ENCODE measurements at places on chromosomes 4 and X. TPM values are rescaled to one million over a fixed set of nuclear protein-coding genes. Genes with fewer than 3 reads are reported as not detected.

Gene ODAM
- 4.0 TPM for polyA plus RNA-seq

Gene RBM41
- polyA plus RNA-seq = 3.5 TPM

Gene AFAP1
- 2.6 TPM for polyA plus RNA-seq

Gene DRP2
- not detected for polyA plus RNA-seq

Gene SLC2A9
- 41.5 TPM for polyA plus RNA-seq

Gene NRK
- 7.9 TPM for polyA plus RNA-seq

Gene RASL11B
- polyA plus RNA-seq = 45.9 TPM

Gene PARM1
- 42.9 TPM for polyA plus RNA-seq

DNA sequence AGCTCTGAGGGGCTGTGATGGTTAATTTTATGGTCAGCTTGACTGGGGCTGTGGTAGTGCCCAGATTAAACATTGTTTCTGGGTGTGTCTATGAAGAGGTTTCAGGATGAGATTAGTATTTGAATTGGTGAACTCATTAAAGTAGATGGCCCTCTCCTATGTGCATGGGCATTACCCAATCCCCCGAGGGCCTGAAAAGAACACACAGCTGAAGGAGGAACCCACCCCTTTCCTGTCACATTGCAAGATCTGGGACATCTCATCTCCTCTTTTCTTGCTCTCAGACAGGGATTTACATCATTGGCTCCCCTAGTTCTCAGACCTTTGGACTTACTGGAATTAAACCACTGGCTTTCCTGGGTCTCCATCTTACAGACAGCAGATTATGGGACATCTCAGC, 29.4 kb upstream of the NDP start:
- no peaks in the 10 kb centered on the region for H3K4me1 ChIP-seq
- no peak overlapping the region for H3K27ac ChIP-seq
- H3K4me3 ChIP-seq = no peak overlapping the region
- no peaks in the 10 kb centered on the region for H3K36me3 ChIP-seq
- H3K27me3 ChIP-seq = no peaks in the 10 kb centered on the region

DNA sequence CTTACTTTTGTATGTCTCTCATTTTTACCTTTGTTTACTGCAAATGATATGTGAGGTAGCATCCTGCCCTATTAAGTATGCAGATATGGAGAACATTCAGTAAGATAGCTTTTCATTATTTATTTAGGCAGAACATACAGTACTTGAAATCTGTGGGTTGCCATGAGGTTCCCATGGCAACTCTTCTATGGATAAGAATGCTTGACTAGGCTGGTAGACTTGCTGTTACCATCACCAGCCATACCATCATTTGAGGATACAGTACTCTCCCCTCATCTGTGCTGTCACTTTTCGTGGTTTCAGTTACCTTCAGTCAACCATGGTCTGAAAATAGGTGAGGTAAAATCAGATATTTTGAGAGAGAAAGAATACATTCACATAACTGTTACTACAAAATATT, 56.7 kb downstream of the NAF1 start:
- H3K36me3 ChIP-seq = no peaks in the 10 kb centered on the region
- no peak overlapping the region for H3K4me3 ChIP-seq
- DNase-seq = no peak
- H3K27me3 ChIP-seq = no peaks in the 10 kb centered on the region

DNA sequence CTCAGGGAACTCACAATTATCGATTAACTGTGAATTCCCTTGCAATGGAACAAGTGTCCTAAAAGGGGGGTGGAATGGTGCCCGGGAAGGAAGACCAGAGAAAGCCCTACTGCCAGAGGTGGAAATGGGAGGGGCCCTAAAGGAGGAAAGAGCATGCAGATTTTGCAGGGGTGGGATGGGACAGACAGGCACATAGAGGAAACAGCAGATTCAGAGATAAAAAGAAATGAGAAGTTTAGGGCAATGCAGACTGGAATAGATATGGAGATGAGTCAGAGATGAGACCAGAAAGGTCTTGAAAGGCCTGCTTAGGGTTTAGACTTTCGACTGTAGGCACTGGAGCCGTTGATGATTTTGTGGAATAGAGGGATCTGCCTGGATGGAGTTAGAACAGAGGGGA, 57.4 kb upstream of the PITX2 start:
- H3K36me3 ChIP-seq = no peaks in the 10 kb centered on the region
- no peaks in the 10 kb centered on the region for H3K4me1 ChIP-seq
- no peak overlapping the region for H3K27ac ChIP-seq
- H3K27me3 ChIP-seq = no peaks in the 10 kb centered on the region
- H3K4me3 ChIP-seq = no peak overlapping the region

DNA sequence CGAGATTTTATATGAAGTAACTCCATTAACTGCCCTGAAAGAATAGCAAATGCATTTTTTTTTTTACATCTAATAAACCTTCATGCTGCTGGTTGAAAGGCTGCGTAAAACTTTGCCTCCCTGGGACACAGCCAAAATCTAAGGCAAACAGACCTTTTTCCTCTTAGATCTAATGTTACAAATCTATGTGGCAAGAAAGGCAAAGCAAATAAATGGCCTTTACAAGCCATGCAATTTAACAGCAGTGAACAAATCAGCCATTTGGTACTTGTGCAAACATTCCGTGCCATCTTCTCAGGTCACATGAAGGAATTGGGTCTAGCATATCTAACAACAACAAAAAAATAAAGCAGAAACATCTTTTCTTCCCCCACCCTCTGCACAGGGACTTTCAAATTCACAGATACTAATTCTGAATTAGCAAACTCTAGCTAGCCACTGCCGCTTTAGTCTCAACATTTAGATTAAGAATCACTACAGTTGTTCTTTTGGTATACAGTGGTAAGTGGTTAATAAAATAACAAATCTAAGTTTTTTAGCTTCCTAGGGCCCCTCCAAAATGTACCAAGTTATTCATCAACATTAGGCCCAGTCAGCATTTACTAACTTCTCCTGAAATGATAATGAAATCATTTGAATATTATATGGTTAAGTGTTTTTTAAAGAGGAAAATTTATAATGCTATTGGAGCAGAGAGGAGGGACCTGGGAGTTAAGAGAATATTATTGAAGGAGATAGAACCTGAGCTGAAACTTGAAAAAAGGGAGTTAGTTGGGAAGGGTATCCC, 593.8 kb downstream of the SMARCA1 start:
- H3K4me1 ChIP-seq = no peaks in the 10 kb centered on the region
- no peak overlapping the region for H3K27ac ChIP-seq
- H3K36me3 ChIP-seq = no peaks in the 10 kb centered on the region
- H3K27me3 ChIP-seq = no peaks in the 10 kb centered on the region
- H3K4me3 ChIP-seq = no peak overlapping the region
- no peak for DNase-seq

- H3K27me3 ChIP-seq = no peaks in the 10 kb centered on the region
- no peaks in the 10 kb centered on the region for H3K4me1 ChIP-seq
- H3K27ac ChIP-seq = no peak overlapping the region
- no peak for DNase-seq
These were observed 150.1 kb downstream of the NAA11 start for GRCh38 chr4:79175716-79176115.

DNA sequence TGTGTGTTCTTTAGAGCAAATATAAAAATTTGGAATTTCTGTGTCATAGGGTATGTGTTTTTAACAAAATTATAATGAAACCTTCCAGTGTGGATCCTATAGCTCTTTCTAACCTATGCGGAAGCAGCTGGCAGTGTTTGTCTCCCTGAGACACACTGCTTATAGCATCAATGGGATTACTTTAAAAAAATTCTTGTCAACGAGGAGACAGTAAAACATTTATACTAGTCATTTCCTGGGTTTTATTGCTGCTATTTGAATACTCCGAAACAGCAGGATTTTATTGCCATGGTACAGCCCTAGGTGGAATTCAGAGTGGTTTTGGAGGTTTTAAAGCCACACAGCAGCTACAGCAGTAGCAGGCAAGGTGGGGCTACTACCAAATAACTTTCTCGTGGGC, 145.1 kb upstream of the IL1RAPL2 start:
- no peaks in the 10 kb centered on the region for H3K36me3 ChIP-seq
- no peak overlapping the region for H3K27ac ChIP-seq
- H3K4me3 ChIP-seq = no peak overlapping the region
- no peaks in the 10 kb centered on the region for H3K4me1 ChIP-seq

DNA sequence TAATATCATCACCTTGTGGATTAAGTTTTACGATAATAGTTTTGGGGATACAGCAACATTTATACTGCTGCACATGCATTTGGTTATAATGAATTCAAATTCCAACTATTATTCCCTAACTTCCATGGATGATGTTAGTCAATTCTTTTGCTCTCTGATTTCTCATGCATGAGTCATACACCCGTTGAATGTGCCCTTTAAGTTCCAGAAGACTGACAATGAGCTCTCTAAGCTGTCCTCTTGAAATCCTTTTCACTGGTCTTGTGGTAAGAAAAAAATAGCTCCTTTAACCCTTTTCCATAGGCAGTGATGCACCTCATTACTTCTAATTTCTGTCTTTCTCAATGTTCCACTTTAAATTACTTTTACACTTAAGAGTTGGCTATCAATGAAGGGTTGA, 1095.2 kb upstream of the POU3F4 start:
- no peak for DNase-seq
- H3K27me3 ChIP-seq = no peaks in the 10 kb centered on the region
- H3K4me3 ChIP-seq = no peak overlapping the region
- H3K4me1 ChIP-seq = no peaks in the 10 kb centered on the region

DNA sequence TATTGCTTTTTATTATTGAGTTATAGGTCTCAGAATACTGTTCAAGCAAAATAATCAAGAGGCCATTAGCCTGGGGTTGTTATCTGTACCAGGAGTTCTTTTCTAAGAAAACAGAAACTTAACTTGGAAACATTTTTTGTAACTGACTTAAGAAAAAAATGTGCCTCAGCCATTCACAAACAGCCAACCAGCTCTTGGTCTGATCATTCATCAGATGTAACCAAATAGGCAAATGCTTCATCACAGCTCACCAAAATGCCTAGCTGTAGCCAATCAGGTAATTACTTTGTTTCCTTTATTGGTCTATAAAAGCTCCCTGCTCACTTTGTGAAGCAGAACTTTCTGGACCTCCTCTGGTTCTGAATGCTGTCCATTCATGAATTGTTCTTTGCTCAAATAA, 387.7 kb downstream of the FAT4 start:
- no peaks in the 10 kb centered on the region for H3K4me1 ChIP-seq
- no peak overlapping the region for H3K4me3 ChIP-seq
- no peaks in the 10 kb centered on the region for H3K27me3 ChIP-seq
- no peak for DNase-seq
- H3K27ac ChIP-seq = no peak overlapping the region

DNA sequence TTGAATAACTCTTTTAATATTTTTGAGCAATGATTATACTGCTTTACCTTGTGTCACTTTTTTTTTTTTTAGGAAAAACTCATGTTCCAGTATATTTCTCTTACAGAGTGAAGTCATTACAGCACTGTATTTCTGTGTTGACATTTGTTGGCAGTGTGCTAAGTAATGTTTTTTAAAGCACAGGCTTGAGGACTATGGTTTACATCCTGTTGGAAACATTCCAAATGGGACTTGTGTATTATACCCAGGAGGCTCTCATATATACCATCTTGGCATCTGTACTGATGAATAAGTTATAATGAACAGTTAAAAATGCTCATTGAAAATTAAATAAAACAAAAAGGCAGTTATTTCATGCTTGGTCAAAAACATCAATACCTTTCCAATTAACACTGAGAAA, 33.8 kb downstream of the CEP44 start:
- H3K27ac ChIP-seq = no peak overlapping the region
- no peak for DNase-seq

DNA sequence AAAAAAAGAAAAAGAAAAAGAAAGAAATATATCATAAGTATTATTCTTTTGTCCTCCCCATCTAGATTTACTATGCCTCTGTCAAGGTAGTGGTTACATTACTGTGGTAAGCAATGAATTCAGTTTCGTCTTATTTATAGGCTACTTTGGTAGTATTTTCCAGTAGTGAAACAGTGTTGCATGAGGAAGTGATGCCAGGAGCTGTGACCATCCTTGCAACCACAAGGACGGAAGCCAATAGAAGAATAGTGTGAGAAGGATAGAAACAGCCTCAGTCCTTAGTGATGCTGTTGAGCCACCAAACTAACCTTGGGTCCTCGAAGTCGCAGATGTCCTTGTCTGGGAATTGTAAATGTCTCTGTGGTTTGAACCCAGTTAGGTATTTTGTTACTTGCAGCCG, 328.5 kb downstream of the PPP3CA start:
- no peak overlapping the region for H3K27ac ChIP-seq
- no peaks in the 10 kb centered on the region for H3K36me3 ChIP-seq
- peaks cover 4% of the 10 kb centered on the region for H3K4me1 ChIP-seq
- no peak overlapping the region for H3K4me3 ChIP-seq
- H3K27me3 ChIP-seq = no peaks in the 10 kb centered on the region

Data from kidney (tissue), 22 donors.